Esophagus squamous epithelium (tissue), 5 donors: ENCODE measurements at places on chromosomes 7 and 10.

DNA sequence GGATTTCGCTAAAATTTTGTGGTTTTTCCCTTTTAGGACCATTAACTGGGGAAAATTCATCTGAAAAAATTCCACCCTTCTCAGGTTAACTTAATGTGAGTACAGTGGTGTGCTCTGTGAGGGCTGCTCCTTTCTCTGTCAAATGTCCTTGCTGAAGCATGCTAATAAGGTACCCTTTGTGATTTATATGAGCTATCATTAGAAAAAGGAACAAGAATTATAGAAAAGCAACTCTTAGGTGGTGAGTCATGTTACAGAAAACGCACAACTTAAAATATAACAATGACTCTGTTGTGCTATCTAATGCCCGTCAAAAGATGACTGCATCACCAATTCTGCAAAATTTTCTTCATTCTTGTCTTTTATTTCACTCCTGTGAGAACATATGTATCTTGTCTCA, 162.0 kb upstream of the MAGI2 start:
- no peak for DNase-seq

DNA sequence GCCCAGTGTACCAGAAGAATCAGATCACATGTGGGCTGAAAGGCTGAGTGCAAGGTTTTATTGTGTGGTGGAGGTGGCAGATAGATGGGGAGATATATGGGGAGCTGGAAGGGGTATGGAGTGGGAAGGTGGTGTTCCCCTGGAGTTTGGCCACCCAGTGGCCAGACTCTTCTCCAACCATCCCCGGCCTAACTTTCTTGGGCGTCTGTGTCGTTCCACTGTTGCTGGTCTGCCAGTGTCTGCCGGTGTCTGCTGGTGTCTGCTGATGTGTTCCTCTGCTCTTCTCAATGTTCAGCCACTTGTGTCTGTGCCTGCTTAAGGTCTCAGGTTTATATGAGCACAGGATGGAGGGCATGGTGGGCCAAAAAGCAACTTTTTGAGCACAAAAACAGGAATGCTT, 78.4 kb upstream of the PALS2 start:
- DNase-seq: no peak

DNA sequence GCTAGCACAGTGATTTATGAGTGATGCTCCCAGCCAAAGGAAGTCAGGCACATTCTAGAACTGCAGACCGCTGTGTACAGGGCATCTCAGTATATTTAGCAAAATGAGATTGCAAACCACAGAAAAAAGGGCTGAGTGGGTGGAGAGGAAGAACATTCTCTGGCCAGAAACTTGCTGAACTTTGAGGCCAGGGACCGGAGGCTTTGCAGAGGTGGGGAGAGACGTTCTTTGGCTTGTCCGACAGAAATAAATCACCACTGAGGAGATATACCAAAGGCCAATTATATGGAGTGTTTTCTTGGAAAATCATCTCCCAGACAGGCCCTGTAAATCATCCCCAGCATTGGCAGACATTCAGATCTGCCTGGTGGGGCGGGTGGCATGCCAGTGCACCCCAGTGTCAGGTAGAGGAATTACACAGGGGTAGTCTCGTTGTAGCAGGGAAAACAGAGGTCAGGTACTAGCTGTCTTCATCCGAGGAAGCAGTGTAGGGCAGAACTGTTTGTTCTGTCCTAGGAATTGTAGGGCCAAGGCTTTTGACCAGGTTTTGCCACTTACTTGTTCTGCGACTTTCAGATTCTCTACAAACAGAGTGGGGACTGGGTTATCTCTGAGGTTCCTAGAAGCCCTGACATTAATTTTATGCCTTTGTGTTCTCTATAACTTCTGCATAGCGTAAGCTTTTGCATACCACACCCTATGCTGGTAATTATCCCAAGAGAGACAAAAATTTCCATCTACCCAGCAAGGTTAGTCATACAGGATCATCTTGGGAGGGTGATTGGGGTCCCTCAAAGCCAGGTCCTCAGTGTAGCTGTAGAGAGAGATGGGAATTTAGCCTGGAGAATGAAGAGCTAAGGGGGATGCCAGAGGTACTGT, 655.6 kb downstream of the LRMDA start:
- no peak for DNase-seq

DNA sequence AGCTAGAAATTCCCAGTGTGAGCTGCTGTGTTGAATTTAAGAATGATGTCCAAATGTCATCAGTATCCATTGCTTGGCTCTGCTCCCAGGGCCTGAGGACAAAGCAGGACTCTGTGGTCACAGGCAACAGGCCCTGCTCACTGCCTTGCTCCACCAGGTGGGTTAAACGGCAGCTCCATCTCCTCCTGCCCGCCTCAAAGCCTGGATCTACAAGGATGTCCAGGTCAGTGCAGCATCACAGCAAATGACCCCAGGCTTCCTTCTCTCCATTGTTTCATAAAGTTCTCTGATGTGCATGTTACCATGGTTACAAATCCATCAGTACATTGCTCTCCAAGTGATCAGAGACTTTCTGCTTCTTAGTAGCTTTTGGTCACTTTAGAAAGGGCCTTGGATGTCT, 322.0 kb upstream of the ZNF32 start:
- DNase-seq: no peak

DNA sequence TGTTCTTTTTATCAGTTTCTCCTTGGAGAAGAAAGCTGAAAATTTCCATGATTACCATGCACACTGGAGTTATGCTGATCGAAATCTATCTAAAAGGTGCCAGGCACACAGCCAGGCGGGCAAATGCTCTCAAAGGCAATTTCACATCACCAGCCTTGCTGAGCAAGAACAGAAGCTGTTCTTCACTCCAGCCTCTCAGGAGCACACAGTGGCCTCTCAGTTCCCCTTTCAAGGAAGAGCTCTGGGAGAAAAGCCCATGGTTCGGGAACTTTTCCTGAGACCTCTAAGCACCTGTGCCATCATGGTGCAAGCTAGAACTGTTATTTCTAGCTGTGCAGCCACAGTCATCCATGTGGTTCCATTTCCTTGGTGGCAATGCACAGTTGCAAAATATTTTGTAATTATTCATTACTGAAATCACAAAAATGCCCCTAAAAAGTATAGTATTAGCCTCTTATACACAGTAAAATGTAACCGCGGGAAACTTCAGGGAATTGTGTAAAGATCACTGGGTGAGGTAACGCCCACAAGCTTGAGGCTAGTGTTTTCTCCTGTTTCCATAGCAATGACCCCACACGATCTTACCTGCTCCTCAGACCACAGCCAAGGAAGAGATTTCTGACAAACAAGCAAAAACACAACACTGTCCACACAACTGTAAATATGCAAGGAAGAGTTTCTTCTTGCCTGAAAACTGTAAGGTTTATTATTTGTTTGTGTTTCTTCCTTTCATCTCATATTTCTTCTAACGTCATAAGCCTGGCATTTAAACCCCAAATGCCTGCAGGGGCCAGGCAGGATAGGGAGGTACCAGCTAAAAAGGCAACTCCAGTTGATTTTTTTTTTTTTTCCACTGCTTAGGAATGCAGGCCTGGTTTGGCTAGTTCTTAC, 121.2 kb downstream of the FAM107B start:
- DNase-seq: no peak

- DNase-seq: no peak
Observed at GRCh38 chr10:75030371-75030770, 81.1 kb upstream of the SAMD8 start.

DNA sequence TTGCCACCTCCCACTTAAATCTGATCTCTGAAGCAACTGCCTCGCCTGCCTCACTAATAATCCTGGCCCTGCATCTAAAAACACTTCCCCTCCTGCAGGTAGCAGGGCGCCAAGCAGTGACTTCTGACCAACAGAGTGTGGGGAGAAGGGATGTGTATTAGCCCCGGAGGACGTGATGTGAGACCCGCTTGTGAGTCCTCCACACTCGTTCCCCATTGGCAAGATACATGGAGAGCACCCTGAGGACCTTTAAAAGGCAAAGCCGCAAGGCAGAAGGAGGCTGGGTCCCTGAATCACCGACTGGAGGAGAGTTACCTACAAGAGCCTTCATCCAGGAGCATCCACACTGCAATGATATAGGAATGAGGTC, 6.1 kb upstream of the PILRA start:
- DNase-seq: no peak

GRCh38 chr10:132413226-132414205, 16.5 kb downstream of the PWWP2B start:
- DNase-seq: no peak

- DNase-seq: no peak
Observed at GRCh38 chr7:87199241-87199640, 20.3 kb downstream of the TMEM243 start.

DNA sequence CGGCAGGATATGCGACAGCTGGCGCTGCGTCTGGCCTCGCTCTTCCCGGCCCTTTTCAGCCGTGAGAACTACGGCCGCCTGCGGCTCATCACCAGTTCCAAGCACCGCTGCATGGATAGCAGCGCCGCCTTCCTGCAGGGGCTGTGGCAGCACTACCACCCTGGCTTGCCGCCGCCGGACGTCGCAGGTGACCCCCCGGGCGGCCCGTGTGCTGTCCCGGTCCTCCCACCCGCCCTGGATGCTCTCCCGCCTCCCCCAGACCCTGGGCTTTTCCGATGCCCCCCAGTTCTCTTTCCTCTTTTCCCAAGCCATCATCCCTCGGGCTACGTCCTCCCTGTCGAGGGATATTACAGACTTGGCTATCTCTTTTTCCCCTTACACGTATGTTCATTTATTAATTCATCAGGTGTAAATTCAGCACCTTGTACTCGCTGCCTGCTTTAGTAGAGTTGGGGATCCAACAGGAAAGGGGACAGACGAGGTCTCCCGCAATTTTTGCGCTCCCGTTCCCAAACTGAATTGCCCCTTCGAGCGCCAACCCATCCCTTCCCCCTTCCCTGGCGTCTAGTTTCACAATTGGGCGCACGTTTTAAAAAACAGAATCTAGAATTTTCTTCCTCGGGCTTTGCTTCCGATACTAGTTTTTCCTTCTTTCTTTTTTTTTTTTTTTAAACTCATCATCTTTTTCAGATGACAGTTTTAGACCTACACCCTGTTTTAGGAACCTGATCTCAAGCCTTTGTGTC, 846 bp downstream of the MINPP1 start:
- no peak for DNase-seq

- no peak for DNase-seq
Observed at GRCh38 chr10:97937928-97938327, 88.3 kb downstream of the GOLGA7B start.

DNA sequence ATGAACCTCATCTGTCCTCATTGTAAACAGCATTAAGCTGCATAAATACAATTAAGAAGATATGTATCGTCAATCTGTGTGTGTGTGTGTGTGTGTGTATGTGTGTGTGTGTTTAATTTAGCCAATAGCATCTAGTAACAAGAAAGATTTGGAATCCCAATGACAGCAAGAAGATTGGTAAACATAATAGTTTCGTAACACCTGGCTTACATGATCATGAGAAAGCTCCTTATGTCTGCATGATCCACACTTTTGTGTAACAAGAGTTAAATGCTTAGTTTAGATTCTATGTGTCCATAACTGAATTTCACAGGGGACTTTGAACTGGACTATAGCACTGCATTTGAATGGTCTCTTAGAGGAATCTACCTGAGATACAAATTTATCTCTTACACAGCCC, 191.0 kb upstream of the BET1 start:
- DNase-seq: no peak

DNA sequence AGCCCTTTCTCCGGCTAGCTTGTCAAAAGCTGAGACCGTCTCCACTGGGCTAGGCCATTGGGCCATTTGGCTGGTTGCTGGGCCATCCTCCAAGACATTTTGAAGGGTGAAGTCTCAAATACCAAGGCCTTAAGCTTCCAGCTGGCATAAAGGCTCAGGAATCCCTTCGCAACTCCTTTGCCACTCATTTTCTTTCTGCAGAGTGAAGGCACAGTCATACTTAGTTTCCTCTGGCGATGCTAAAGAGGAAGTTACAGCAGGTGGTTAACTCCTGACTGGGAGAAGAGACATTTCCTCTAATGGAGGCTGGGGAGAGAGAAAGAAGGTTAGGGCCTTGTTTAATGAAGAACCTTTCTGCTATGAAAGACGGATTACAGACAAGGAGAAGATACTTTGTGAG, 4.8 kb upstream of the REPIN1 start:
- no peak for DNase-seq

DNA sequence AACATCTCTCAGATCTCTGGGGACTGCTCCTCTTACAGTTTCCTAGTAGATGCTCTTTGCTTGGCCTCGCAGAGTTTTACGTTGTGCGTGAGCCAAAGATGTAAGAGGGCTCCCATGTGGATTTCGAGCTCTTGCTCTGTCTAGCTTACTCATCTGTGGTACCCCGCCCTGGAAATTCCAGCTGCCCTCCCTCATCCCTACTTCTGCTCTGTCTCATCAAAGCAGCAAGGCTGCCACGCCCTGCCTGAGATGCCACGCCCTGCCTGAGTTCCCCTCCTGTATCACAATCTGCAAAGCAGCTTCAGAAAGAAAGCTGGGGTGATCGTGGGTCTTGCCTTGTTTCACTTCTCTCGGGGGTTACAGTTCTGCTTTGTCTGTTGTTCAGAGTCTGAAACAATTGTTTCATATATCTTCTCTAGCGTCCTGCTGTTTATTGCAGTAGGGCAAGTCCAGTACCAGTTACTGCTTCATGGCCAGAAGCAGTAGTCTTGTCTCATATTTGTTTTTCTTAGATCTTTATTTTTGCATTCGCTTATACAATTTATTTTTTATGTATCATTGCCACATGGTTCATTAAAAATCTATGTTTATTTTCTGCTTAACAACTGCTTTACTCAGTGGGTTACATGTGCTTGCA, 36.1 kb upstream of the CCNY start:
- no peak for DNase-seq

GRCh38 chr10:33793793-33794192, 459.3 kb upstream of the NRP1 start:
- no peak for DNase-seq

DNA sequence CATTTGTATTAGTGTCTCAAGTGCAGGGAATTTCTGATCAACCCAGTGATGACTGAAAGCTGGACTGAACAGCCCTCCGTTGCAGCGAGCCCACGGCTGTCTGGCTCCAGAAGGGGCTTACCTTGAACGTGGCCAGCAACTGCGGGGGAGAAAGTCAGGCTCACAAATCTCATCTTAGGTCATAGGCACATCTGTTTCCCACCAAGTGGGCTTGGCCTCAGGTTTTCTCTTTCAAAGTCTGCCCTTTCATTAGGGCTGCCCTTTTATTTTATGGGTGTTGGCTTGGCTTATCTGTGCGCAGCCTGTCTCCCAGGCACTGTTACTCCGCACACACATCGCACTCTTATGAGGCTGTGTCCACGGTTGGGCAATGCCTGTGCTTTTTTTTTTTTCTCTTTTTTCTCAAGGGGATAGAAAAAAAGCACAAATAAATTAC, 178.0 kb downstream of the JCAD start:
- DNase-seq: no peak

DNA sequence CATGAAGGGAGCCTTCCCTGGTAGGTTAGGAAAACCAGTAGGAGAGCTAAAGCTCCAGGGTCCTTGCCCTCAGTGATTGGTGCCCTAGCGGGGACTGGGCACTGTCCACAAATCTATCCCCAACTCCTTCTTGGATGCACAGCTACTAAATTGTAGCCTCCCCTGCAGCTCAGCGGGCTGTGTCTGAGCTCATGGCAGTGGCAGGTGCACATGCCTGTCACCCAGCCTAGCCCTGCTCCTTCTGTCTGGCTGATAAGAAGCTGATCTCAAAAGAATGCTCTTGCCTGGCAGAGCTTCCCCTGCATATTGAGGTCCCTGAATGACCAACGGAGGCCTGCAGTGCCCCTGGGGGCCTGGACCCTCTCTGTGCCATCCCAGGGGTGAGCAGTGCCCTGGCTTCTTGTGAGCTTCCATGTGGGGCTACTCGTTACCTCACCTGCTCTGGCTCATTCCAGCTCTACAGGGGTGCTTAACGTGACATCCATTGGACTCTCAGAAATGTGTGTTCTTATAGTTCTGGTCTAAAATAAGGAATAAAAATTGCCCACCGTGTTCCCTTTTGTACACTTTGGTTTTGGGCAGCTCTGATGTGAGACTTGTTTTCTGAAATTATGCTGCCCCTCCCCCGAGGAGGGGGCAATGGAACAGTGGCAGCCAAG, 59.8 kb upstream of the ANTXRL start:
- no peak for DNase-seq
